ENCODE measurements at places on chromosomes 12 and 14.

GRCh38 chr12:22406627-22407026, 72.1 kb upstream of the ST8SIA1 start:
- no peak for DNase-seq

GRCh38 chr12:122096014-122096413, 17.5 kb downstream of the MLXIP start:
- DNase-seq = no peak

DNA sequence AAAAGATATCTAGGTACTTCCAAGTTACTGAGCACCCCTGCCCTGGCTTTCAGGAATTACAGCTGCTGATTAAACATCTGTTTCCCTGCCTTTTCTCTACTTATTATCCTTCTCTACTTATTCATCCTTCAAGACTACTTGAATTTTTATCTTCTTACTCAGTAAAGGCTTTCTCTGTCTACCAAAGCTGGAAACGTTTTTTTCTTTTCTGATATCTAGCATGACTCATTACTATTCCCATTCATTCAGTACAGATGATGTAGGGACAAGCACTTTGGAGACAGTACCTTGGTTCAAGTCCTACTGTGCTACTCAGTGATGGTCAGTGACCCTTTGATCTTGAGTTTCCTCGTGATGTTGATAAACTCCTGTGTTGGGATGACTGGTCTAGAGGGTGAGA, 848.7 kb downstream of the NRXN3 start:
- DNase-seq = no peak

DNA sequence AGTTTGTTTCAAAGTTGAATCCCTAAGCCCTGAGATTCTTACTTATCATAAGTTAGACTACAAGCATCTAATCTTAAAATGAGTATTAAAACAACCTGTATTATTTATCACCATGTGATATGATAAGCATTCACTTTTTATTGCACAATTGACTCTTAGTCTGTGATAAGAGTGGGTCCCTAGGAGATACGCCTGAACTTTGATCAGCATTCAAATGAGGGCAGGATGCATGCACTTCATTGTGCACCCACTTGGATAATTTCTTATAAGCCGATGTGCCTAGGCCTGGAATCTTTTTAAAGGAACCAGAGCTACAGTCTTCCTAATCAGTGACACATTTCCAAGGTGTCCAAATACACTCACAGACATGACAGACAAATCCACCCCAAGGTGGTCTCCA, 31.4 kb upstream of the SPTLC2 start:
- DNase-seq = no peak

- no peak for DNase-seq
Observed at GRCh38 chr14:32049361-32050088, 27.6 kb upstream of the ARHGAP5 start.

DNA sequence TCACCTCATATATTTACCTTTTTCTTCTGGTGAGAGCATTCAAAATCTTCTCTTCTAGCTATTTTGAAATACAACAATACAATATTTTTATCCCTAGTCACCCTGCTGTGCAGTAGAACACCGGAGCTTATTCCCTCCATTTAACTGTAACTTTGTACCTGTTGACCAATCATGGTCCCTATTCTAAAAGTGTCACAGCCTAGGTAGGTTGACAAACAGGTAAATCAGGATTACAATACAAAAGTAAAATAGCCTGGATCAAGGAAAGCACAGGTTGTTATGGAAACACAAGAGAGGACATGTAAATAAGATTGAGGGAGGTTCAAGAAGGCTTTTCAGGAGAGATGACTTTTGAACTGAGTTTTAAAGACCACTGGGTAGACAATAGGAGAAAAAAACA, 670.9 kb downstream of the DIO2 start:
- DNase-seq = no peak

DNA sequence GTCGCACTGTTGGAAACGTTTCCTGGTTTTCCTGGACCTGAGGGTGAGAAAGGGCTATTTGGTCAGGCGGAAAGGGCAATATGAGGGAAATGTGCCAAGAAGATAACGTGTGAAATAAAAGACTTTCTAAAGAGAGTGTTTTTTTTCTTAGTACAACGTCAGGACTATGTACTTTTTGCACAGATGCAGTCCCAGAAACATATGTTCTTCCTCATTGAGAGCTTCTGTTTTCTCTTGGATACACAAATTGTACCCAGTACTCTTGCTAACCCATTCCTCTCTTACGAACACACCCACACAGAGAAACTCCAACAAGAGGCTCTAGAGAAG, 669 bp upstream of the PKP2 start:
- no peak for DNase-seq

DNA sequence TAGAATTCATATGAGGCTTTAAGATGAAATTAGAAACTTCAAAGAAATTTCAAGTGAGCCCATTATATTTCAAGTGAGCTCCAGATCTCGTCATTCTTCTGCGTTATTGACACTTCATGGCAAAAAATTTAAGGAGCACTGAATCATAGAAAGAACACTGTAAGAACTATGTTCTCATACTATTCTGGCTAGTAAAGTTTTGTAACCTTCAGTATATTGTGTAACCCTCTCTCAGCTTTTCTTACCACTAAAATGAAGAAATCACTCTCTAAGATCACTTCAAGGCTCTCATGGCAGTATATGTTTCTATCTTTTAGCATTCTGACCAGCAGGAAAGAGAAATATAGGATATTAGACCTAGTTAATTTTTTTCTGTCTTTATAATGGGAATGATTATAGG, 6.3 kb downstream of the GPHN start:
- DNase-seq = no peak

DNA sequence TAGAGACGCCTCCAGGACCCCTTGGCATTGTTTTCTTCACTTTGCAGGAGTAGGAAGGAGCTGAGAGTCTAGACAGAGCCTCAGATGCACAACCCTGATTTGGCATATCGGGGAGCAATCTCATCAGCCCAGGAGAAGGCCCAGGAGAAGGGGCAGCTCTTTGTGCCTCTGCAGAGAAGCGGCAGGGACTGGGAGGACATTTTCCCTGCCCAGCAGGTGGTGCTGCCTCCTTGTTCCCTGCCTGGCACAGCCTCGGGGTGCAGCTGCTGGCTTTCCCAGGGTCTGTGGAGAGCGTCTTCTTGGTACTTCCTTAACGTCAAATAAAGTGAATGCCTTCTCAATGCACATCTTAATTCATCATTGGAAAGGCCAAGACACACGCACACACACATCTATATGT, 419.5 kb downstream of the TMEM121 start:
- DNase-seq = no peak

DNA sequence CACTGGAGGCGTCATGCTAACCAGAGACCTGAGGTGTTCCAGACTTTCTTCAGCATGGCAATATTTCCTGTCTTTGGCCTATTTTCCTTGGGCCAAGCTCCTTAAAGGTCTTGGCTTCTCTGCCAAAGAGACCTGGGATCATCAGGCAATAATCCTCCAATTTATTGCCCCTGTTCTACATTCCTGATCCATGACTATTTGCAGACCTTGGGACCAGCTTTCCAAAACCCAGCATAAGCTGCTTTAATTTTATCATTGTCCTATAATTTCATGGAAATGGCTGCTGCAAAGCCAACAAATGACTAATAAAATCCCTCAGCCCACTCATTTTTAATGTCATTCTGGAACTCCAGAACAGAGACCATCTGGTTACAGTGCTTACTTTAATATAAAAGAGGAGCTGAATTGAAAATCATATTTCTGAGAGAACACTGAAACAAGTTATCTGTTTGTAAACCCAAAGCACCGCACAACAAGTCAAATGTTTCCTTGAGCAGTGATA, 166.9 kb upstream of the BTG1 start:
- DNase-seq = no peak

DNA sequence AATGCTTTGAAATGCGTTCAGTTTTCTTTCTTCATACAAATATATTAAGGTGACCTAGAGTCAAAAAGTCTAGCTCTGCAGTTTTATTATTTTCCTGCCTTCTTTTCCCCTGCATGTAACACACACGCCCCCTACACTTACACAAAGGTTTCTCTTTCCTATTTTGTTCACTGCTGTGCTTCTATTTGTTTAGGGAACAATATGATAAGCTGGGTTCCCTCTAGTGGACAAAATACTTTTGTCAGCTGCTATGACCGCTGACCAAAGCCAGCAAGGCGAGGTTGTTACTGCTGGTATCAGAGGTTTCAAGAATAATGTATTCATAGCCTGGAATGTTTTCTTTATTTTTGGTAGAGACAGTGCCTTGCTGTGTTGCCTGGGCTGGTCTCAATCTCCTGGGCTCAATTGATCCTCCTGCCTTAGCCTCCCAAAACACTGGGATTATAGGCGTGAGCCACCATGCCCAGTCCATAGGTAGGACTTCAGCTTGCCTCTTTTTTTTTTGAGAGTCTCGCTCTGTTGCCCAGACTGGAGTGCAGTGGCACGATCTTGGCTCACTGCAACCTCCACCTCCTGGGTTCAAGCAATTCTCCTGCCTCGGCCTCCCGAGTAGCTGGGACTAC, 33.4 kb downstream of the FNTB start:
- DNase-seq = peak; percentile 35

DNA sequence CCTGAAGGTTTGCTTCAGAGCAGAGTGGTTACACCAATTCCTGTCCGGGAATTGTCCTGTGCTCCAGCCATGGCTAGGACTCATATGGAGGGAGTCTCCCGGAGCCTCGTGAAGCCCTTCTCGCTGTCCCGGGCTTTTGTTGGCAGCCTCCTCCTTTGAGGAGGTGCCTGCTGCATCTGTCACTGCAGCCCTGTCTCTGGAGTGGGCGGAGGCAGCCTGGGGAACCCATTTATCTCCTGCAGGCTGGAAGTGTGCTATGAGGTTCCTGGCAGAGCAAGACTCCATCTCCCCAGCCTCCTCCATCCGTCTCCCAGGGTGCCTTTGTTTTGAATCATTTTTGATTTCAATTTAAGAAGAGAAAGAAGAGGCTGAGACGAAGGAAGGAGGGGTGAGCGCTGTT, 355.3 kb downstream of the GLT1D1 start:
- DNase-seq = no peak

GRCh38 chr12:13252616-13253015, 56.1 kb downstream of the EMP1 start:
- no peak for DNase-seq

GRCh38 chr14:102930753-102931579, 8.5 kb downstream of the AMN start:
- peak; percentile 15 for DNase-seq

- no peak for DNase-seq
Observed at GRCh38 chr14:54787261-54787660, 115.4 kb downstream of the GCH1 start.

DNA sequence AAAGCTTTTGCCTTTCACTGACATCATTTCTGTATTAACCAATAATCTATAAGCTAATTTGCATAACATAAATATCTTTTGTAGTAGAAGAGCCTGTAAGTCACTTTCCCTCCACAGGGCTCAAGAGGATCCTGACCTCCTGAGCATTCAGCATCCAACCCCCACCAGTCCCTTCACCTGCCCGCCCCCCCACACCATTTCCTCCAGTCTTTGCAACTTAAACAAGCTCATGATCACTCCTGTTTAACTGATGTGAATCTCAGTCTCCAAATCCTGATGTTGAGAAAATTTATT, 12.0 kb upstream of the CRY1 start:
- DNase-seq = no peak

- no peak for DNase-seq
Observed at GRCh38 chr12:22396735-22397134, 62.2 kb upstream of the ST8SIA1 start.

GRCh38 chr14:87837296-87837695, 155.7 kb downstream of the GALC start:
- DNase-seq = no peak

GRCh38 chr12:75487308-75487707, 6.8 kb downstream of the GLIPR1 start:
- no peak for DNase-seq

- no peak for DNase-seq
Observed at GRCh38 chr14:68890173-68890931, 88.8 kb downstream of the ACTN1 start.

DNA sequence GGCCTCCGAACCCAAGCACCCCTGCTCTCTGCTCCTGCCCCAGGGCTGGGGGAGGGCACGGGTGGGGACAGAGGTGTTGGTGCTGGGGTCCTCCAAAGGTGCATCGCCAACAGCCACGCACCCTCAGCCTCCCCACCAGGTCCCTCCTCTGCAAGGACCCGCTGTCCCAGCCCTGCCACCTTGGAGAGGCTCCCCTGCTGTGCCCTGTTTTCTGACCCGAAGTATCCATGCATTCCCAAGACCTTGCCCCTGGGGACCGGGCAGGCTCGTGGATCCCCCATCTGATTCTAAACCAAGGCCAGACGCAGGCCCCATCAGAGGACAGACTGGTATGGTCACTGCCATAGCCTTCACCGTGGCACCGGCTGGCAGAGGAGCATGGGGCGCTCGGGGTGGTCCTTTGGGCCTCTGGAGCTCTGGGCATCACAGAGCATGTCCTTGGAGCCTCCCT, 22.7 kb upstream of the BEGAIN start:
- DNase-seq = no peak

DNA sequence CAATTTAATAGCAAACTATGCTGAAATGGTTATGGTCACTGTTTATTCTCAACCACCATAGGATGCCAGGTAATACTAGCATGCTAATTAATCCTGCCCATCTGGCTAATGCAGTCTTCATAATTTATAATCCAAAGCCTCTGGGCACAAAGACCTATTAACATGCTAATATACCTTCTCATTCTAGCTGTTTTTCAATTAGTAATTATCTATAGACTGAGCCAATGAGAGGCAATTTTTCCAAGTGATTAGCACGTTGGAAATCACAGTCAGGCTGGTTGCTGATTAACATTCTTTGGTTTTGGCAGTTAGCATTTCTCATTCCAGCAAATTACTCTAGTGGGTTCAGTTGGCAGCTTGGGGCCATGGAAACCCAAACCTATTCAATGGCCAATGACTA, 357.2 kb downstream of the SEC23A start:
- no peak for DNase-seq

DNA sequence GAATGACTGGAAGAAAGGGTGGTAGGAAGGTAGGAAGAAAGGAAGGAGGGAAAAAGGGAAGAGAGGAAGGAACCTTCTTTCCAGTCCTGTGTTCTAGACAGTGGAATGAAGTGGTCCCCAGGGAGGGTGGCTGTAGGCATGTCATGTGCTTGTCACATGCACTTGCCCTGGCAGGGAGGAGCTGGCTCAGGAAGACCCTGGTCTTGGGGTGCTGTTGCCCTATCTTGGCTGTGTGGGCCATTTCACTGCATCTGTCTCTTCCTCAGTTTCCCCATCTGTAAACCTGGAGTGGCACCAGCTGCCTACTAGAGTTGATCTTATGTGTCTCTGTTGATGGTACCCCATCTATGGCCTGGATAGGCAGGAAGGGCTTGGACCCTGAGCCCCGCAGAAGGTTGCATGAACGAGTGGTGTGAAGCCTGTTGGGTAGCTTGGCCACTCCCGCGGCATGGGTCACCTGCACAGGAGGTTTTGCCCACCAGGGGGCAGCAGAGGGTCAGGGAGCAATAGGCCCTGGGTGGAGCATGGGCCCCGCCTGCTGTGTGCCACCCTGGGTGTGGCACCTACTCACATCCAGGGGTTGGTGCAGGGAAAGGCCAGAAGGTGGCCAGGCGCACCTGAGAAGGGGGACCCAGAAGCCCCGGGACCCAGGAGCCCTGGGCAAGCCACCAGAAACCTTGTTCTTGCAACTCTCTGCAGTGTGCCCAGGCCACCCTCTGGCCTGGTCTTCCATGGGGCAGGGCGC, 25.1 kb downstream of the MEG3 start:
- no peak for DNase-seq
